GM04503 (cell line): ENCODE measurements at places on chromosomes 5 and 9.

GRCh38 chr5:6949230-6949629, 236.0 kb downstream of the TENT4A start:
- no peak for DNase-seq

- no peak for DNase-seq
Measured at GRCh38 chr5:173800340-173800739, 87.8 kb upstream of the CPEB4 start.

DNA sequence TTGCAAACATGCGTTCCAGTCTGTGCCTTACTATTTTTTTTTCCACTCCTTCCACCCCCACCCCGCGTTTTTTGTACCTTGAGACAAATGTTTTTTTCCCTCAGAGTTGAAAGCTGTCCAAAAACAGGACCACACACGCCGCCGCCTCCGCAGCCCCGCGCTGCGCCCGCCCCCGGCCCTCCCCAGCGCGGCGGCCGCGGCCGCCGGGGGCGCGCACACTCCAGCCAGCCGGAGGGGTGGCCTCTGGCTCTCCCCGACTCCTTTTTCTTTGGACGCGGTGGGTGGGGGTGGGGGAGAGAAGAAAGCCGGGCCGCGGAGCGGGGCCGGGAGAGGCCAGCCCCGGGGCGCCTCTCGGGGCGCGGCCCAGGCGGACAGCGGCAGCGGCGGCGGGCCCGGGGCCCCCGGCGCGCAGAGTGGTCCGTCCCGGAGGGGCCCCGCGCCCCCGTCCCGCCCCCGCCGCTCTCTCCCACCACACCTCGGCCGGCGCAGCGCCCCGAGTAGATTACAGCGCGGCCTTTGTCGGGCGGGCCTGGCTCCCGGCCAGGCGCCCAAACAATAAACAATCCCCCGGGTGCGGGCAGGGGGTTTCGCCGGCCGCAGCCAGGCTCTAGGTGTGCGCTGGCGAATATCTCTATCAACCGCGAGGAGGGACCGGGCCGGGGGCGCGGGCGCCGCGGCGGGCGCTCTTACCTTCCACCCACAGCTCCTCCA, 10.9 kb downstream of the PTCH1 start:
- no peak for DNase-seq

DNA sequence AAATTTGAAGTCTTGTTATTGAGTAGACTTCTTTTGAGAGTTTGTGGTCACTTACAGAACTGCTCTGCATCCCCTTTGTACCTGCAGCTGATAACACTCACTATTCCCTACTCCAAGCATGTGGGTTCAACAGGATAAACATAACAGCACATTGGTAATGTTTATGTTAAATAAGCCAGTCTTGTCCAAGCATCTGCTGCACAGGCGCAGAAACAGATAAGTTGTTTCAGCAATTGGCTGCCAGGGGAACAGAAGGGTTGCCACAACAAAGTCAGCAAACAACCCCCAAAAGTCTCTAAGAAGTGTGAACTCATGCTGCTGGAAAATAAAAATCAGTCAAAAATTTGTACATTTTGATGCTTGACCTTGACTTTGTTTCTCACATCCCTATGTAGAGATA, 174.6 kb downstream of the GDNF start:
- DNase-seq, result no peak

DNA sequence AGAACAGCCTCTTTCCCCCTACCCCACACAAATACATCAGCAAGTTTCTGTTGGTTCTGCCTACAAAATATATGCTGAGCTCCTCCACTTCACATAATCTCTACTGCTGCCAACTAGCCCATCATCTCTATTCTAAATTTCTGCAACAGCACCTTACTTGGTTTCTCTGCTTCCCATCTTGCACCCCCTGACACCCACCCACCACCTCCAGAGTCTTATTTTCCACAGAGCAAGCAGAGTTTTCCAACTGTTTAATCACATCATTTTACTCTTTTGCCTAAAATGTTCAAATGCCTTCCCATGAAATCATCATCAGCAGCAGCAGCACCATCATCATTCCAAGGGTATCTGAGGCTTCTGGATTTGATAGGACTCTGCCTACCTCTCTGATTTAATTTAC, 295.7 kb downstream of the CTNND2 start:
- DNase-seq, result no peak

GRCh38 chr5:19927919-19928318, 60.1 kb downstream of the CDH18 start:
- DNase-seq, result no peak

- no peak for DNase-seq
Measured at GRCh38 chr9:78218890-78219289, 17.0 kb upstream of the CEP78 start.

DNA sequence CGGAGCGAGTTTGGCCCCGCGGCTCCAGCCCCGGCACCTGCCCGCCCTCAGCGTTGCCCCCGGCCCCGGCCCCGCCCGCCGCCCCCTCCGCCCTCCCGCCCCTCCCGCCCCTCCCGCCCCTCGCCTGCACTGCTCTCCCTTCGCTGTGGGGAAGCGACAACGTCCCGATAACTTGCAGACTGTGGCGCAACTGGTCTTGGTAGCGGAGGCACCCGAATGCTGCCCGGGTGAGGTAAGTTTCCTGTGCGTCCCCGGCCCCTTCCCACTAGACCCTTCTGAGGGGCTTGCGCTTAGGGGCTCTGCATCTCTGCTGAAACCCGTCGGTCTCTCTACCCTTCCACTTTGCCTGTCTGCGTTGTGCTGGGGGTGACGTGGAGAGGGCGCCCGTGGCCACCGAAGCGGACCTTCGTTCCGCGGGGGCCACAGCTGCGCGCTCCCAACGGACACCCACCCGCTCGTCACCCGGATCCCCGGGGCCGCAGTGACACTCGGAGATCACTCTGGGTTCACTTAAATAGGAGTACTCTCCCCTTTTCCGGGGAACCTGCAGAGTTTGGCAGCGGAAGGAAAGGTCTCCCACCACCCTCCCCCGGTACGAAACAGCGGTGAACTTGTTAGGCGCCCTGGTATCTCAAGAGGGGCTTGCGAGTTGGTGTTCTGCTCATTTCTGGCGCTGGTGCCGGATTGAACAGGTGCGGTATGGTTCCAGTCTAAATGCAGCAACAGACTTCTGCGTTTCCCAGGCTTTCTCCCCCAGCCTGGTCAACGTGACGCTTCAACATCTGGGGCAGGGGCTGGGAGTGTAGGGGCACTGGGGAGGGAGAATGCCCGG, 707 bp downstream of the PIP5K1B start:
- no peak for DNase-seq

GRCh38 chr9:89792189-89793123, 187.6 kb downstream of the GADD45G start:
- no peak for DNase-seq

DNA sequence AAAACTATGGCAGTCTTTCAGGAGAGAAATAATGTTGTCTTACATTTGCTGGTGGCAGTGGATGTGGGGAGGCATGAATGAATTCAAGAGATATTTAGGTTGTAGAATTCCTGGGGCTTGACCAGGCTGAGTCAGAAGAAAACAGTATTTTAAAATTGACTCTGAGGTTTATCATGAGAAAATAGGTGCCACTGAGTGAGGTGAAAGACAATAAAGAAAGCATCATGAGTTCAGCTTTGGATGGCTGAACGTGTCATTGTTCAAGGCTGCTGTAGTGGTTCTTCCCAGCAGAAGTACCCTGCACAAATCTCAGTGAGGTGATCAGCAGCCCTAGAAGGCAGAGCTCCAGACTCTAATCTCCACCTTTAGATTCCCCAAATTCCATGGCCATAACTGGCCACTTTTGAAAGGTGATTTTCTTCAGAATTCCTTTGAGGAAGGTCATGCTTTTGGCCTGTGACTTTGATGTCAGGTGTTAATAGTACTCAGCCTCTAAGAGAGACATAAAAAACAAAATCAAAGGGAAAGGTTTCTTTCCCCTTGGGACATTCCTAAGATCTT, 395.4 kb downstream of the NTRK2 start:
- DNase-seq, result no peak

- DNase-seq, result no peak
Measured at GRCh38 chr9:130072515-130073235, 19.0 kb downstream of the GPR107 start.

DNA sequence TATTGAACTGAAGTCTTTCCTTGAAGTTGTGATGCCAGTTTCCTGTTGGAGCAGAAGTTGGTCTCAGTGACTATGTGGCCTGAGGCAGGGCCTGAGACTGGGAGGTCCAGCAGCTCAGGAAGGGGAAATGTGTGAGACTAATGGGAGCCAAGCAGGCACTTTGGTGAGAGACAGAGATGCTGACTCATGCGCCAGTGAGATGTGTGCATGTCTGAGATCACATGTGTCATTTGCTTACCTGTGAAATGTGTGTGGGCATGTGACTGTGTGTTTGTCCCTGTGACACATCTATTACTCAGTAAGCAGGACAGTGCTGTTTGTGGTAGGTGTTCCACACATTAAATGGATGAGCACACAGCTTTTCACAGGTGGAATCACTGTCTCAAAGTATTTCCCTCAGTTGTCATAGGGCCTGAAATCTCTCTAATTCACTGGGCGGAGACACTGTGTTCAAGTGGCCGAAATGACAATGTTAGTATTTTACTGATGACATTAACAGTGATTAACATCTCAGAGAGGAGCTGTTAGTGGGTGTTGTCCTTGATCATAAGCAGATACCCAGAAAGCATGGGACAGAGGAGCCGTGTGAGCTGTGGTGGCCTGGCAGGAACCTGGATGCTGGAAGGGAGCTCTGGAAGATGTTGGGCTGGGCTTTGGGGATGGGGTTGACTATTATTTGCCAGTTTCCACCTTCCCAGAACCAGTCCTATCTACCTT, 7.4 kb downstream of the NPR2 start:
- DNase-seq, result no peak

GRCh38 chr5:180592176-180592575, 877 bp upstream of the SCGB3A1 start:
- DNase-seq, result no peak

GRCh38 chr9:78566948-78567675, 270.2 kb downstream of the PSAT1 start:
- DNase-seq, result no peak

- no peak for DNase-seq
Measured at GRCh38 chr9:32524892-32525708, 896 bp downstream of the RIGI start.

DNA sequence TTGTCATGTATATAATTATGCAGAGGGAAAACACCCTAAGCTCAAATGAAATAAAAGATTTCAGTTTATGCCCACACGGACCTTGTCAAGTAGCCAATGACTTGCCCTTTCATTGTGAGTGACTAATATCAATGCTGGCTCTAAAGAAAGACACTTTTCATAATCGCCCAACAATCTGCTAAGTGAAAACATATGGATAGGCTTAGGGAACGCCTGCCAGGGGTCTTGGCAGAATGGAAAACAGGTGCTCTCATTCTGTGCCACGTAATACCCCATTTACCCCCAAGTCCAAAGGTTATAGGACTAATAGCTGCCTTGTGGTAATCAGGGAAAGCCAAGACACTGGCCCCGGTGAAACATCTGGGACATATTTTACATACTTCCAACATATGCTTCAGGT, 157.7 kb downstream of the SLF1 start:
- DNase-seq, result no peak

DNA sequence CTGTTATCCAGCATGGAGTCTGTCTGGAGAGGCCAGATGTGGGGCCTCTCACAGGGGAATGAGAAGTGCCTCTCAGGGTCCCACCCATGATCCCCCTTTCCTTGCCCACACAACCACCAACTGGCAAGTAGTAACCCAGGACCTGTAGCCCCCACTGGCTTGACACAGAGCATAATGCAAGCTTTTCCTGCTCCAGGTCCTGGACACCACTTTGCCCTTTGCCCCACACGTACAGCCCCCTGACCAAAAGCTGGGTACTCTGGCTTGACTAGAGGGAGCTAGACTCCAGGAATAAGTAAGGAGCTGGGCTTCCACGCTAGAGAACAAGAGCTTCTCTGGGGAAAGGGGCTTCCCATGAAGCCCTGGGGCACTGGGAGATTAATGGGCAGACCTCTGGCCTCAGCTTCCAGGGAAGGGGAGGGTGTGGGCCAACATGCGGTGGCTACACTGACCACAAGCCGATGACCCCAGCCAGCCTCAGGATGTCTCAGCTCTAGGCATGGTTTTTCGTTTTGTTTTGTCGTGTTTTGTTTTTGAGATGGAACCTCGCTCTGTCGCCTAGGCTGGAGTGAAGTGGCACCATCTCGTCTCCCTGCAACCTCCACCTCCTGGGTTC, 109.5 kb downstream of the C9orf50 start:
- DNase-seq, result no peak

- DNase-seq, result no peak
Measured at GRCh38 chr5:118518720-118519119, 469.6 kb downstream of the DTWD2 start.

GRCh38 chr5:19928562-19929421, 59.2 kb downstream of the CDH18 start:
- no peak for DNase-seq

GRCh38 chr5:164962329-164962961, 1457.0 kb downstream of the MAT2B start:
- no peak for DNase-seq

- no peak for DNase-seq
Measured at GRCh38 chr5:144691936-144692335, 521.3 kb downstream of the KCTD16 start.

DNA sequence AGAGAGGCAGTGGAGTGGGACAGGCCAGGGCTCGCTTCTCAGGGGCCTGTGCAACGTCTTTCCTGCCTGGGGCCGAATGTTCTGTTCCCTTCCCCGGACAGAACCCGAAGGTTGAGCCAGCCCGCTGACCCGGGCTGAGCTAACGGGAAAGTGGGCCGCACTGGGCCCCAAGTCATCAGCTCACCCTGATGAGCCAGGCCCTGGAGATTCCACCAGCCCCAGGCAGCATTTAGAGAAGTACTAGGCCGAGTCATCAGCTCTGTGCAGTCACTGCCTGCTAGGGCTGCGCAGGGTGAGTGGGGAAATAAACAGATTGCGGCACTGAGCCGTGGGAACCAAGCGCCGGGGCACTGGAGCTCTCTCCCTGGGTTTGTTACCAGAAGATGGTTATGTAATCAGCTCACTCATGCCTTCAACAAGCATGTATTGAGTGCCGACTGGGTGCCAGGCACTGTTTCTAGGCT, 29.1 kb upstream of the DUSP1 start:
- DNase-seq, result peak; percentile 91

GRCh38 chr9:134895908-134896833, 15.6 kb downstream of the FCN2 start:
- no peak for DNase-seq

DNA sequence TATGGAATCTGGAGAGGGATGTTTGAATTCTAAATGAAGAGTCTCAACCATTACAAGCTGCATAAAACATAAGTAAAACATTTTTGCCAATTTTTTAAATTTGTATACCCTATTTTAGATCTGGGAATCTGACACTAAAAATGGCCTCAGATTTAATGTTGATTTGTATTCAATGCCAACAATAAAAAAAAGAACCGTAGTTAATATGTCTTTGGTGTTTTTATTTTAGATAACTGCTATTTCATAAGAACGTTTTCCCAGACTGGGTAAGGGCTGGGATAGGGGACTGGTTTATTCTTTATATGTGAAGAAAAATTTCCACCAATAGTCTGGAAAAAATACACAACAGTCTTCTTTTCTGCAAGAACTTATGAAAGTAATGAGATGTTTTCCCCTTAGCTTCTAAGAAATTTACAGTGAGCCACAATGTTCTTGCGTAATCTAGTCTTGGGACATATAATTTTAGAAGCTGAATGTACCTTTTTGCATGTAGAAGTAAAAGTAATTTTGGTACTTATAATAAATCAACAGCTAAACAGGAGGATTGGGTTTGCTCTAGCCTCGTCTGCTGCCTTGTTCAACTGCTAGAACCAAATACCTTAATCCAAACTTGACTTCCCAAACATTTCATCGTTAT, 244.6 kb upstream of the EFNA5 start:
- no peak for DNase-seq
